ENCODE measurements at places on chromosomes 4 and X.

- DNase-seq = no peak
Observed at GRCh38 chr4:56297776-56298175, 89.5 kb downstream of the AASDH start.

DNA sequence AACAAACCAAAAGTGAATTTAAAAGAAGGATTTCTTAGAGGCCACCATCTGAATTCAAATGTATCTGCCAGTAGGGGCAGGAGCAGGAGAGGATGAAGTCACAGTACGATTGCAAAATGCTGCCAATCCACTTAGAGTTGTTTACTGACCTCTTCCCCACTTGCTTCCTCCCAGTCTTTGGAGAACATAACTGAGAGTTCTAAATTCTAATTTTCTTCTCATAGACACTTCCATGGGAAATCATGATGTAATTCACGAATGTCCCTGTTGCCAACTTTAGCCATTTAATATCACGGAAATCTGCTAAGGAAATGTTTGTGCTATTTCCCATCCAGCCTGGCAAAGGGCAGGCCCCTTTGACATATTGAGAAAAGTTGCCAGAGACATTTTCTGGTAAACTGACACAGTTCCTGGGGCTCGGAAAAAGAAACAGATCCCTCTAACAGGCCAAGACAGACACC is 33.6 kb upstream of the NOCT start:
- no peak for DNase-seq

GRCh38 chr4:154029171-154029570 is 240.3 kb upstream of the SFRP2 start:
- DNase-seq = no peak

- DNase-seq = no peak
Observed at GRCh38 chr4:168849030-168849675, 160.9 kb downstream of the CBR4 start.

GRCh38 chrX:97168646-97169045 is 284.9 kb downstream of the RPA4 start:
- DNase-seq = no peak

All from NCI-H187 (cell line).